ENCODE measurements at places on chromosomes 5 and 9.

GRCh38 chr9:23581931-23582330, 244.1 kb downstream of the ELAVL2 start:
- no peak for DNase-seq

- no peak for DNase-seq
Observed at GRCh38 chr5:74864823-74865222, 1.4 kb downstream of the FAM169A start.

GRCh38 chr5:150035139-150035895, 34.8 kb downstream of the HMGXB3 start:
- DNase-seq = no peak

- no peak for DNase-seq
Observed at GRCh38 chr9:127291246-127291778, 26.7 kb downstream of the GARNL3 start.

- no peak for DNase-seq
Observed at GRCh38 chr9:93984860-93985259, 29.7 kb upstream of the BARX1 start.

- DNase-seq = no peak
Observed at GRCh38 chr5:3251784-3252183, 343.8 kb upstream of the IRX1 start.
